ENCODE measurements at places on chromosomes 4 and X. TPM values are rescaled to one million over a fixed set of nuclear protein-coding genes. Genes with fewer than 3 reads are reported as not detected.

DNA sequence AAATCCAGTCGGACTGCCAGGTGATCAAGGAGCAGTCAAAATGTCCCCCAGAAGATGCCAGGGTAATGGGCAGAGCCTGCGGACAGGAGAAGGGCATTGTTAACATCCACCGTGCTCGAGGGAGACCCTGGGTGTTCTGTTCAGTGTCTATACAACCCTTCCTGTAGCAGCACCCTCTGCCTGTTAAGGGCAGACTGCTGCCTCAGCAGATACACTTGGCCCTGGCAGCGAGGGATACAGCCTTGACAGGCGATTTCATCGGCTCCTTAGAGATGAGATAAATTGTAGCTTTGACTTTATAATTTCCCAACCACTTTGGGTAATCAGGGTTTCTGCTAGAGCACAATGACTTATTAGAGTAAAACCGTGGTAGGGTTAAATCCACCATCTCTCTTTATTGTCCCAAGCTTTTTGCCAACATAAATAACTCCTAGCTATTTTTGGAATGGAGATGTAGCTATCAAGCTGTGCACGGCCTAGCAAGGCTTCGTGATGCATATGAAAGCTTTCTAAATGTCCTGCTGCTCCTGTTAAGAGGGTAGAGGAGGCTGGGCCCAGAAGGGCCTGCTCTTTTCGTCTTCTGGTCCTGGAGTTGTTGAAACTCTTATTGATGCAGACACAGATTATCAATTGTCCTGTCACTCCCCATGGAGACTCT lies 195.9 kb downstream of the CPEB2 start:
- no peak for DNase-seq

The ATOH1 gene
- not detected for total RNA-seq

The MND1 gene
- 20.8 TPM for total RNA-seq

The SORBS2 gene
- total RNA-seq: not detected
